ENCODE measurements at places on chromosomes 7 and 10.

DNA sequence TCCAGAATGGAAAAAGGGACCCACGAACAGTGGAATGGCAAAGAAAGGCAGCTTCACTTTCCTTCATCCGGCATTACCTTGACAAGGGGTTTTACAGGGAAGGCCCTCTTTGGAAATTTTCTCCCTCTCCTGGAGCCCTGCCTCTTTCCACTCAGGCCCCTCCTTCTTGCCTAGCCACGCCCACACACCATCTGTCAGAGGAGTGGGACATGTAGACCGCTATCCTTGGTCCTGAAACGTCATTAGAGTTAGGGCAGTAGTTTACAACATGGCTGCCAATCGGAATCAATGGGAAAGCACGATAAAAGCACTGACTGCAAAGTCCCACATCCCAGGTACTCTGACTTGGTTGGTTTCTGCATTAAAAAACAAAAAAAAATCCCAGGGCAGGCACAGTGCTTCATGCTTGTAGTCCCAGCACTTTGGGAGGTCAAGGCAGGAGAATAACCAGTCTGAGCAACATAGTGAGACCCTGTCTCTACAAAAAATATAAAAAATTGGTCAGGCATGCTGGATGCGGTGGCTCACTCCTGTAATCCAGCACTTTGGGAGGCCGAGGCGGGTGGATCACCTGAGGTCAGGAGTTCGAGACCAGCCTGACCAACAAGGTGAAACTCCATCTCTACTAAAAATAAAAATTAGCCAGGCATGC is 96.4 kb downstream of the MARCHF5 start:
- DNase-seq: no peak

- no peak for DNase-seq
These were observed 51.4 kb downstream of the BTAF1 start for GRCh38 chr10:91974960-91975359.

GRCh38 chr10:6148908-6149307 is 53.8 kb upstream of the PFKFB3 start:
- DNase-seq: no peak

DNA sequence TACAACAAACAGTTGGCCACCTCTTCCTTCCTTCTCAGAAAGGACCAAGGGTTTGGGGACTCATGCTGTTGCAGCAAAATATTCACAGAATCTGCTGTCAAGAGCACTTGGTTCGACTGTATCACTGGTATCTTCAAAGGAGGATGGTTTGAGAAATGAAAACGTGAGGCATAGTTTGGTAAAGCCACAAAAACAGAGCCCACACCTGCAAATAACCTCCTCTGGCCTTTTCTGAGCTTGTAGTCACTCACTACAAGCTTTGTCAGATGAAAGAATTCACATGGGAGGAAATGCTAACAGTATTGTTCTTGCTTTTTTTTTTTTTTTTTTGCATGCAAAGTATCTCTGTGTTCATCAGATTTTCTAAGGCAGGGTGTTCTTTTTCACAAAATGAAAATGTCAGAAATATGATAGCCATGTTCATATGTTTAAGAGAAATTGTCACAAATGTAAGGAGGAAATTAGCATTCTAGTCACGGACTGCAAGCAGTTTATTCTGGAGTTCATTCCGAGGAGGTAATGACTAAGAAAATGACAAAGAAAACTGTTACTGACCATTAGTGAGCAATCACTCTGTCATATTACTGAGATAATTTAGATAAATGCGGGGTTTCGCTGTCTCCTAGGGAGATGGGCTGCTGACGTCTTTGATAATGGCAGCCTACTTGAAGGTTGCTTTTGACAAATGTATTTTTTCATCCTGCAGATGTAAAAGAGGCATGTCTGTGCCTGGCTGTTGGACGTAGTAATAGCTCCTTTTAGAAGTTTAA is 117.8 kb upstream of the MYO3A start:
- no peak for DNase-seq

DNA sequence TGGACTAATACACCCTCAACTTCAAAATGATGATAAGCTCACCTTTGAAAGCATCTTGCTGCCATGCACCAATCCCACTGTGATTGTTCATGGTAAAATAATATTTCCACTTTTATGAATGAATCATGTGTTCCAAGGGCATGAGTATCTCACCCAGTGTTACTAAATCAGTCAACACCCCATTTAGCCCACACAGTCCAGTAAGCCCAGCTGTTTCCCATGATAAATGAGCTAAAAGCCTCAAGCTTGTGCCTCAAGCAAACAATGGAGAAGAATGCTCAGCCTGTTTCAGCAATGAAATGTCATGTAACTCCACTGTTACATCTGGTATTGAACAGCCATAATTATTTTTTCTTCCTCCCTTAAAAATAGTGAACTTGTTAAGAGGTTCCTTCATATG is 442.5 kb downstream of the XPNPEP1 start:
- DNase-seq: no peak

DNA sequence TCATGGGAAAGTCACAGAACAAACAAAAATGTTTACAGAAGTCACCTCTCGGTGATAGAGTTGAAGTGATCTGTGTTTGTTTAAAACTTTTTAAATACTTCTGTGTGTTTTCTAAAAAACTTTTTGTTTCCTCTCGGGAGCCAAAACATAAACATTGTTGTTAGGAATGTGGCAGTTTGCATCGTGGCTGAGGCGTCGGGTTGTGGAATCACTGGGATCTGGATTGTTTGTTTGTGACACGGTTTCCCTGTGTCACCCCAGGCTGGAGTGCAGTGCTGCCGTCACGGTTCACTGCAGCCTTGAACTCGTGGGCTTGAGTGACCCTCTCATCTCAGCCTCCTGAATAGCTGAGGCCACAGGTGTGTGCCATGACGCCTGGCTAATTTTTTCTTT is 29.0 kb upstream of the SUN1 start:
- no peak for DNase-seq

- DNase-seq: no peak
These were observed 15.6 kb downstream of the HIBADH start for GRCh38 chr7:27647046-27647445.

GRCh38 chr10:100934084-100934659 is 21.4 kb downstream of the SLF2 start:
- DNase-seq: no peak
